ENCODE measurements at places on chromosomes 1 and 21.

DNA sequence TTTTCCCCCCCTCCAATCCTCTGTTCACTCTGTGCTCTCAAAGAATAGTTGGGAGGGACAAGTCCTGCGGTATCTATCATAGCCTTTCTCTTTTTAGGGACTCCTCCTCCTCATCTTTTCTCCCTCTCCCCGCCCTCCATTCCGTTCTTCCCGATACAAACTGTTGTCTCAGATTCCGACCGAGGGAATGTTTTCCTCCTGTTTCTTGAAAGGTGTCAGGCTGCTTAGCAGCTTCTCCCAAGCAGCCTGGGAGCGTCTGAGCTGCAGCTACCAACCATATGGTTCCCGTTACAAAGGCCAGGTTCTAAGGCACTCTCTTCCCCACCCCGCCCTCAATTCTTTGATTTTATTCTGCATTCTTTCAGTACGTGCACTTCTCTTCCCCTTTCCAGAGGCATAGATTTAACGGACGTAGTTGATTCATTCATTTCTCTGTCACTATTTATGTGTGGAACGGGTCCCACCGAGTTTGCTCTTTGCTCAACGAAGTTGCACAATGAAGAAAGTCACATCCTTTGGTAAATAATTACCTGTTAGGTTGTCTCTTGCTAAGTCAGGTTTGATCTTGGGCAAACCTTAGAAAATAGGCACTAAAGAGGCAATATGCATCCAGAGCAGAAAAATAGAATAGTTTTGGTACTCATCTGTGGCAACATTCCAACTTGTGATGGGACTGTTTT lies 2.8 kb downstream of the ADGRL2 start:
- DNase-seq, result no peak

GRCh38 chr21:24275616-24276015 lies 1331.7 kb downstream of the MRPL39 start:
- no peak for DNase-seq

- DNase-seq, result no peak
These were observed 8.0 kb downstream of the TUT4 start for GRCh38 chr1:52544665-52545525.

DNA sequence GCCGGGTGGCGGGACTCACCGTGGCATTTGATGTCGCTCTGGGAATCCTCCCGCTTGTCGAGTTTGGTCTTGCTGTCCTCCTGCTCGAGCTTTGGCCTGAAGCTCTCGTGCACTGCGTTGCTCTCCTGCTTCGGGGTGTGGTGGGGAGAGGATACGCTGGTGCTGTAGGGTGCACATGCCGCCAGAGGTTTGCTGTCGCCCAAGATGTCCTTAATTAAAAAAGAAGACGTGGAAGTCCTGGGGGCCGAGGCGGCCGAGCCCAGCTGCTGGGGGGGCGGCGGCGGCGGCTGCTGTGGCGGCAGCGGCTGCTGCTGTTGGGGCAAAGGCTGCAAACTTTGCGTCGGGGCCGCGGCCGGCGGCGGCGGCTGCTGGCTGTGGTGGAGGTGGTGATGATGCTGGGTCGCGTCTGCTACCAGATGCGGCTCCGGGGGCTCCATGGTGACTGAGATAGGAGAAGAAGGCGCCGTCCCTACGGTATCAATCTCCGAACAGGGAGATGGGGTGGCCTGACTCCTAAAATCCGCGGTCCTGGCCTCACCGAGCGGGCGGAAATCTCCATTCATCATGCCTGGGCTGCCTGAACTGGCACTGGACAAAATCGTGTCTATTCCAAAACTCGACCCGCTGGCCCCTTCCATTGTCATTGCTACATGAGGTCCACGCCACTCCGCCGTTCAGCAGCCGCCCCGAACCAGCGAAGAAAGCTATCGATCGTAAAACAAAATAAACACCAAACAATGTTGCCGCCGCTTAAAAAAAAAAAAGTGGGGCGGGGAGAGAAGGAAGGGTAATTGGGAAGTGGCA lies at the start of gene BARHL2:
BARHL2 (minus strand) TSS at position 751 of the 804 bp plus-strand sequence; CDS start at position 644, 107 bp downstream.
- DNase-seq, result no peak

DNA sequence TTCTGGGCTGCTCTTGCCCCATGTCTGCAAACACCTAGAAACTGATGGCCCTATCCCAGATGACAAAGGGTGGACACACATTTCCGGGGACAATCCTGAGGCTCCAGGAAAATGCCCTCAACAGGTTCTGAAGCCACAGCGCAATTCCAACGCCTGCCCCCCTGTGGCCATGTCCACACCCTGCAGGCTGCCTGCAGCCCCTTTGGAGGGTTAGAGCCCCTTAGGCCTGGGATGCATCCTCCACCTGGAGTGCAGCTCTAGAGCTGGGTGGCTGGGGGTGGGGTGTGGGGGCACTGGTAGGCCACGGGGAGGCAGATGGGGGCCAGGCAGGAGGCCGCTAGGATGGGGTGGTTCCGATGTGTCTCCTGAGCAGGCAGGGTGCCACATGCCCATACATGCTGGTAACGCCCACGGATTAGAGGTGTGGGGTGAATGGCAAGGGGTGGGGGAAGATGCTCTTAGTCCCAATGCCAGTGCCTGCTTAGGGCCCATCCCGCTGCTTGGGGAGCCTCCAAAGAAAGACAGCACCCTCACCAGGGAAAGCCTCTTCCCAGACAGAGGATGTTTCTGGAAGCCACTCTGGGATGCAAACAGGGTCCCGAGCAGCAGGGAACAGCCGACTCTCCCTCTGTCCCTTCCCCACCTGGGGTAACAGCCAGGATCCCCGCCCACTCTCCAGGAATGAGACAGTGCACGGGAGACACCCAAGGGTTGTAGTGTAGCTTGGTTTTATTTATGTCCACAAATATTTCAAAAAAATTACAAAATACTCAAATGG lies 34.0 kb downstream of the SLC45A1 start:
- no peak for DNase-seq

DNA sequence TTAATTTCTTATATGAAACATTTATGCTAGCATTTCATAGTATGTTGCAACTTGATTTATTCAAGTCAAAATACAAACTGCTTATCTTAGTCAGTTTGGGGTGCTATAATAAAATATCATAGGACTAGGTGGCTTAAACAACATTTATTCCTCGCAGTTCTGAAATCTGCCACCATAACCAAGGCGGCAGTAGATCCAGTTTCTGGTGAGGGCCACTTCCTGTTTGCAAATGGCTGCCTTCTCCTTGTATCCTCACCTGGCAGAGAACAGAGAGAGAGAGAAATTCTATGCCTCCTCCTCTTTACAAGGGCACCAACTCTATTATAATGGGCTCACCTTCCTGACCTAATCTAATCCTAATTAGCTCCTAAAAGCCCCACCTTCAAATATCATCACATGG lies 76.1 kb upstream of the RGS2 start:
- DNase-seq, result no peak

- no peak for DNase-seq
These were observed 9.1 kb downstream of the AHDC1 start for GRCh38 chr1:27594564-27595510.

GRCh38 chr1:113943028-113943811 lies 14.1 kb downstream of the HIPK1 start:
- no peak for DNase-seq

DNA sequence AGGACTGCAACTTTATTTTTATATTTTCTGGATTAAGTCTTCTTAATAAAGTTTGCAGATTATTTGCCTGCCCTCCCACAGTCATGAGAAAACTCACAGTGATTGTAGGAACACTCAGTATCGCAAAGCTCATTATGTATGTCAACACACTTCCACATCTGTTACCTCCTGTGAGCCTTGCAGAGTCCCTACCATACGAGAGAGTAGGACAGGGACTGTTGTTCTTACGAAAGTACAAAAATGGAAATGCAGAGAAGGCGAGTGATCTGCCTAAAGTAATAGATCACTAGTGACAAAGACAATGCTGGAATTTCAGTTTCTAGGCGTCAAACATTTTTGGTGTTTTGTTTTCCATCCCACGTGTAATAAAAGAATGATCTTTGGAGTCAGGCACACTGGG lies 131.7 kb downstream of the SYT2 start:
- no peak for DNase-seq

- DNase-seq, result no peak
These were observed 36.0 kb upstream of the ABCD3 start for GRCh38 chr1:94382201-94382600.

DNA sequence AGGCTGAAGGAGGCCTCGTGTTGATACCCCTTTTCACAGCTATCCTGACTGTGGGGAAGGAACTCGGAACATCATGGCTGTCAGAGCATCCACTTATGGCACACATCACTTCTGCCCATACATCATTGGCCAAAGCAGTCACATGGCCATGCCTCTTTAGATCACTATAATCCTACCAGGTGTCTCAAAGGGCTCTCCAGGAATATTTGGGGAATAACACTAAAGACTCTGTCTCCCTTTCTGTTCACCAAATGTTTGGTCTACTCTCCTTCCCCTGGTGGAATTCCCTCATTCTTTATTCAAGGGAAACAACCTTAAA lies 3.0 kb upstream of the JUN start:
- DNase-seq, result no peak

GRCh38 chr1:204431310-204432184 lies 19.9 kb upstream of the PPP1R15B start:
- peak; percentile 78 for DNase-seq

GRCh38 chr1:58143972-58144697 lies 402.4 kb downstream of the OMA1 start:
- DNase-seq, result no peak

Measured in keratinocyte (primary cell).